ENCODE measurements at places on chromosomes 5 and 9. TPM values are rescaled to one million over a fixed set of nuclear protein-coding genes. Genes with fewer than 3 reads are reported as not detected.

FAM221B gene
- not detected for total RNA-seq

FGFR4 gene
- total RNA-seq = 5.1 TPM

OXCT1 gene
- 26.5 TPM for total RNA-seq

CRHBP gene
- 1.2 TPM for total RNA-seq

SCGB3A1 gene
- total RNA-seq = not detected

ZNF782 gene
- 16.2 TPM for total RNA-seq

CD274 gene
- 6.7 TPM for total RNA-seq

CCDC183 gene
- 2.9 TPM for total RNA-seq

DIPK1B gene
- 0.25 TPM for total RNA-seq

IL5 gene
- total RNA-seq = not detected

CATSPER3 gene
- total RNA-seq = 0.93 TPM

SPATA31E1 gene
- not detected for total RNA-seq

- no peak for DNase-seq
Observed at GRCh38 chr9:4799775-4800174, 7.0 kb downstream of the RCL1 start.

DNA sequence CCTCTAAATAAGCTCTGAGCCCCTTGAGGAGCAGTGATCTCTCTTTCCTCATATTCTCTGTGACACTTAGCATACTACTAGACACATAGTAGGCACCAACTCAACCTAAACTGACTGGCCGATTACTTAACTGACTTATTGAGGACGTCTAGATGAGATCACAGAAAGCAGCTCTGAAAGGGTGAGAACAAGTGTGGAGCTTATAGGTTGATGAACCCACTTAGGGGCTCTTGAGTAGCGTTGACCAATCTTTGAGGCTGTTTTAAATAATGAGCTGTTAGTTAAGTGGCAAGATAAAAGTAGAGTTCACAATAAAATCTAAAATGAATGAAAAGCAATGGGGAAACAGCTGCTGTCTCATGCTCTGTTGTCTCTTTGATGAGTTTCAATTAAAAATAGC, 124.7 kb upstream of the TNPO1 start:
- DNase-seq = no peak

DNA sequence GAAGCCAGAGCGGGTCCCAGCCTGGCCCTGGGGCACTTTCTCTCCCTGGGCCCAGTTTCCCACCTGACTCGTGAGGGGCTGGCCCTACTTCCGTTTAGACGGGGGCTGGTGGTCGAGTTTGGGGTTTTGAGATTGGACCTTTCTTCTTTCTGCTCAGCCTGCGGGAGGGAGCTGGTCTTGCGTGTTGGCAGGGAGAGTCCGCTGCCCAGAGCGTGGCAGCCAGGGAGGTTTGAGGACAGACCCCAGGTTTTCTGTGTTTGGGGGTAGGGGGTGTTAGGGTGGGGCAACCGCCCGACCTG, 6.0 kb upstream of the PITX1 start:
- no peak for DNase-seq

- no peak for DNase-seq
Observed at GRCh38 chr9:137402746-137403145, 20.2 kb downstream of the EXD3 start.

DNA sequence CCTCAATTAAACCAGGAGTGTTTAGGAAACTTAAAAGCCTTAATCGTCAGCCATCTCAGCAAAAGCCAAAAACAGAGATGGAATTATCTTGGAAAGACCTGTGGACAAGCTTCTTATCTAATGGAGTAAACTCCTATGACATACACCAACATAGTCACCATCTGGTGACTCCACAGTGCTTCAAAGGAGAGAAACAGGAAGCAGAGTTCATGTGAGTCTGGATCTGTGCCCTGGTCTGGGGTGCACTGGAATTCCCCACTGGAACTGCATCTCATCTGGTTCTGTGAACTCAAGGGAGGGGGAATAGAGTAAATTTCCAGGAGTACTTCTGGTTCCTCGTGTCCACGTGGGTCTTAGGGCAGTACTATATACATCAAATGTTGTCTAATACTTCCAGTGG, 36.3 kb upstream of the KCNN2 start:
- DNase-seq = no peak

- no peak for DNase-seq
Observed at GRCh38 chr5:68738841-68739240, 355.0 kb upstream of the SLC30A5 start.

- DNase-seq = peak; percentile 87
Observed at GRCh38 chr5:58460732-58461286, 923 bp upstream of the PLK2 start.

DNA sequence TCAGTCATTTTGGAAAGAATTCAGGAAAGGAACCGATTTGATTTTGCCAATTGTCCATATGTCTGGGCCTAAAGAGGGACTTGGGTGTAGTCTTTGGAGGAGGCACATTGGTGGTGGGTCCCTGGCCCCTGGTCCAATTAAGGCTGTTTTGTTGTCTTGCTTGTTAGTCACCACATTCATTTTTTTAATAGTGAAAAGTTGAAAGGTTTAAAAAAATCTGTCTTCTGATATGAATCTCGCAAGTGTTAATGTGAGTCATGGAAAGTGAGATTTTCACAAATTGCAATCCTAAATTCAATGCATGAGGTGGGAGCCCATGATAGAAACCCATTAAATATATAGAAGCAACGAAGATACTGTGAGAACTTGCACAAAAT, 165.9 kb upstream of the OTULINL start:
- no peak for DNase-seq

DNA sequence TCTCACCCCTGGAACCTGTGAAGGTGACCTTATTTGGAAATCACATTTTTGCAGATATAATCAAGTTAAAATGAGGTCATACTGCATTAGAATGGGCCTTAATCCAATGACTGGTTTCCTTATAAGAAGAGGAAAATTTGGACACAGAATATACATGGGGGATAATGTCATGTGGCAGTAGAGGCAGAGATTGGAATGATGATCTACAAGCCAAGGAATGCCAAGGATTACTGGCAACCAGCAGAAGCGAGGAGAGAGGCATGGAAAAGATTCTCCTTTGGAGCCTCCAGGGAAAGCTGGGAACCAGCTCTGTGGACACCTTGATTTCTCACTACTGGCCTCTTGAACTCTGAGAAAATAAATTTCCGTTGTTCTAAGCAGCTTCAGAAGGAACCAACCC, 20.2 kb upstream of the CEP78 start:
- DNase-seq = no peak

- no peak for DNase-seq
Observed at GRCh38 chr9:4892501-4893194, 92.4 kb upstream of the JAK2 start.

DNA sequence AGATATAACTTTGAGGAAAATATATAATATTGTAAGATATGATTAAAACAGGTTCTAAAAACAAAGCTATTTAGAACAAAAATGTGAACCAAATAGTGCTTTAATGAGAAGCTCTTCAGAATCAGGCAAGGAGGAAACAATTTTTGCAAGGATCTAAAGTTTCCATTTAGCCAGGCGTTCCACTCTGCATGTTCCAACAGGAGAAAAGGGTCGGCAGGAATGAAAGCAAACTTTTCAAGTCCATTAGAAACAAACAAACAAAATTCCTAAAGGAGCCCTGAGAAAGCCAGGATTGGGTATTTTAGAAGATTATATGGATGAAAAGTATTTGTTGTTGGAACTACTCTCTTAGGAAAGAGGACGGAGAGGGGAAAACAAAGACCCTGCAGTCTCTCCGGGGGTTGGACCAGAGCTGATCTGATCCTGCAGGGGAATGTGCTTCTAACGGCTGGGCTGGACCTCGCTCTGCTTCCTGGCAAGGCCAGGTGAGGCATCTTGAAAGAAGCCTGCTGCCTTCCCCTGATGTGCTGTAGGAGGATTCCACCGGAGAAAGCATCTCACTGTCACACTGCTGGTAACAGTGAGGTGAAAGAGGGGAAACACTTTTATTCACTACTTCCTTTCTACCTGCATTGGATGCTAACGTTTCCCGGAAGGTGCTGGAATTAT, 94.6 kb downstream of the PRRT1B start:
- no peak for DNase-seq

GRCh38 chr9:111451570-111451969, 32.6 kb downstream of the ECPAS start:
- DNase-seq = no peak

DNA sequence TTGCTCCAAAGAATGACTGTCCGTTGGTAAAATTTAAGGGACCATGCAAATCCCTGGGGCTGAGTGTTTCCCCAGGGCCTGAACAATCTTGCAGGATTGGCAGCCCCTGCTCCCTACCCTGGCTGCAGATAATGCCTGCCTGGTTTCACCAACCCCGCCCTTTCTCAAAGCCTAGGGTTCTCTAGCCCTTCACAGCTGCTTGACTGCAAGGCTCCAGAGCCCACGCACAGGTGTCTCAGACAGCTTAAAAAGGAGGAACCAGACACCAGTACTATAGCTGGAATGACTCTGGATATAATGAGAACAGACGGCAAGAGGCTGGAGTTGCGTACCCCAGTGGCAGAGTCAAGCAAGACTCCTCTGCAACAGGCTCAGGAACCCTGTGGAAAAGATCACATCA, 25.2 kb upstream of the TNIP1 start:
- DNase-seq = no peak

DNA sequence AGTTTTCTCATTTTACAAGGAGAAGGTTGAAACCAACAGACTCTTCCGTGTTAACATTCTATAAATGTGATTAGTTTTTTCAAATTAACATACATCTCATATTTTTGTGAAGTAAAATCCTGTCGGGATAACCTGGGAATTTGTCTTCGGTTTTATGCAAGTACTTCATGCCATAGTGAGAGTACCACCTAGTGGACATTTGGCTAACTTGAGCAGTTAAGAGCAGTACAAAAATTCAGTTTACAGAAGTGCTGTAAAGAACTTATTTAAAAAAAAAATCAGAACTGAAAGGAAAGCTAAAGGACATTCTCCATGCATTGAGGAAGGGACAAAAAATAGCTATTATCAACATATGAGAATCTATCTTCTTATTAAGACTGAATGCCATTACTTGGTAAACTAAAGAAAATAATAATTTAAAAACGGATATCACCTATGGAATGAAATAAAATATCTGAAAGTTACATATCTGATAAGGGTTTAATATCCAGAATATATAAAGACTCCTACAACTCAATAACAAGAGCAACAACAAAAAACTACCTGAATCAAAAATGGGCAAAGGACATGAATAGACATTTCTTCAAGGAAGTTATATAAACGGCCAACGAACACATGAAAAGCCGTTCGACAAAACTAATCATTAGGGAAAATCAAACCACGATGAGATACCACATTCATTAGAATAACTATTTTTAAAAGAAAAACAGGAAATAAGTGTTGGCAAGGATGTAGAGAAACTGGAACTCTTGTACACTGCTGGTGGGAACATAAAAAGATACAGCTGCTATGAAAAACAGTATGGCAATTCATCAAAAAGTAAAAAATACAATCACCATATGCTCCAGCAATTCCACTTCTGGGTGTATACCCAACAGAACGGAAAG, 117.0 kb upstream of the GNA14 start:
- no peak for DNase-seq

DNA sequence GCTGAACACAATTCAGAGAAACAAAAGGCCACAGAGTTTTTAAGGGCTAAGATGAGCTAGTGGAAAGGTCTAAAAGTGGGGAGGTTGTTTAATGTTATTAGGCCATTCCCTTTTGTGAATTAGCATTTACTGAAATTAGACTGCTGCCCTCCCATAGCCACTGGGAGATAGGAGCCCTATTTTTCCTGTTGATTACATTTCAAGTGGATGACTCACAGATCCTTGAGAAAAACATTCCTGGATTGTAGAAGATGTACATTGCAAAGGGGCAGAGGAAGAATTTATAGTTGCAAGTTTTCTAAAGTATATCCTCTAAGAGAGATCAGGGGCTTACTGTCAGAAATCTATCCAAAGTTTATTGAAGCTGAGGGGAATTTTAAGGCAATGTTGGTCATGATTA, 367.1 kb upstream of the IZUMO3 start:
- DNase-seq = no peak

- DNase-seq = no peak
Observed at GRCh38 chr5:16456103-16456832, 9.3 kb downstream of the ZNF622 start.

DNA sequence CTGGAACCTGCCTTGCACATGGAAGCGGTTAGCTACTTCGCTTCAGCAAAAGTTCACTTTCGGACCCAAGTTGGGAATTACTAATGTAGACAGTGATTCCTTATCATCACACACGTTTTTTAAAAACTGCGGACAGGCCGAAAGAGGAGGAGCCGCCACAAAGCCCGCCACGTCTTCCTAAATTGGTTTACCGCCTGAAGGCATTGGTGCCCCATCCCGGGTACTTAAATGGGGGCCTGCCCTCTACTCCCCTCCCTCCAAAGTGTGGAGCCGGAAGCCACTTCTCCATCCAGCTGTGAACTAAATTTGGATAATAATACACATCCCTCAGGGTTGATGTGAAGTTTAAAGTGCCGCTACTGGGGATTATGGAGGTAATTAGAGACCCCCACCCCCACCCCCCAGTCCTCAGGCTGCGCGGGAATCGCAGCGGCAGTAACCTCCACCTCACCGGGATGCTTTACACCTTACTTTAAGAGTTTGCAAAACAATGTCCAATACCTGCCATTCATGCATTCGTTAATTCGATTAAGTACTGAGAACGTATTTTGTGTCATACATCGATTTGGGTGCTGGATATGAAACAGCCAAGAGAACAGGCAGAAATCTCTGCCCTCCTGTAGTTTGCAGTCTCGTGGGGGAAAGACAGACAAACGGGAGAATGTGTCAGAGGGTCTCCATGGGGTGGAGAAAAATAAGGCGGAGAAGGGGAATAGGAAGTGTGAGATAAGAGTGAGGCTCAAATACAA, 937 bp upstream of the MACROH2A1 start:
- DNase-seq = no peak
